ENCODE measurements at places on chromosomes 5 and 9.

- DNase-seq = no peak
Measured at GRCh38 chr5:72235725-72236124, 84.3 kb downstream of the MRPS27 start.

DNA sequence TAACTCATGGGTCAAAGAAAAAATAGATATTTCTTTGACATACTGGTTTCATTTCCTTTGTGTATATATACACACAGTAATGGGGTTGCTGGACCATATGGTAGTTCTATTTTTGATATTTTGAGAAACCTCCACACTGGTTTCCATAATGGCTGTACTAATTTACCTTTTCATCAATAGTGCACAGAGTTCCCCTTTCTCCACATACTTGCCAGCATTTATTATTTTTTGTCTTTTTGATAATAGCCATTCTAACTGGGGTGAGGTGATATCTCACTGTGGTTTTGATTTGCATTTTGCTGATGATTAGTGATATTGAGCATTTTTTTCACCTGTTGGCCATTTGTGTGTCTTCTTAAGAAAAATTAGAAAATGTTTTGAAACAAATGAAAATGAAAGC is 78.4 kb upstream of the CKMT2 start:
- DNase-seq = no peak

GRCh38 chr5:160773646-160774410 is 78.2 kb downstream of the ATP10B start:
- no peak for DNase-seq

- no peak for DNase-seq
Measured at GRCh38 chr9:136187683-136188586, 17.0 kb downstream of the LHX3 start.

DNA sequence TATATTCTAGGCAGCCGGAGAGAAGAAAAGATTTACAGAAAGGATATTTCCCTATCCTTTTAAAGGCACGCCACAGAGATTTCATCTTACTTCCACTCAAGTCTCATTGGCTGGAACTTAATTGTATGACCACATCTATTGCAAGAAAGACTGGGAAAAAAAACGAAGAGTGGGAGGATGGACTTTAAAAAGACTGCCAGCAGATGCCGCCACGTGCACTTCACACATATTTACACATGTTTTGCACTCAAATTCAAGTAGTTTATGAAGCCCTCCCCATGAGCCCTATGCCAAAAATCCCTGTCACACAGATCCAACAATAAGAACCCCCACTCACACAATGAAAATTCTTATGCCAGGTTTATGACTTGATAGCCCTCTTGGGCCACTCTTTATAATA is 138.5 kb upstream of the TYRP1 start:
- peak; percentile 28 for DNase-seq

GRCh38 chr9:131678499-131679111 is 61.3 kb downstream of the RAPGEF1 start:
- no peak for DNase-seq

DNA sequence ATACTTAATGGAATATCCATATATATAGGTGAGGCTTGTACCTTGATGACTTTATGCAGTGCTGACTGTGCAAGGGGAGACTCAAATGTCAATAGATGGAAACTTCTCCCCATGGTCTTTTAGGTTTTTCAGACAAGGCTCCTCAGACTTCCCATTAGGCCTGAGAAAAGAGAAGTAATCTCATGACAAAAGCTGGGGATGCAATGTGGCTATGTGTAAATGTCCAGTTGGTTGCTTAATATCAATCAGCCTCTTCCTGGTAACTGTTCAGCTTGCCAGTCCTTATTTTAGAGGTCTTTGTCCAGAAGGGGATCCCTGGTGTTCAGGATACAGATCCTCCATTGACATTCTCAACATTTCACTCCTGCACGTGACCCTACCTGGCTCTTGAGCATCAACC is 621.1 kb upstream of the CDH18 start:
- DNase-seq = no peak

- no peak for DNase-seq
Measured at GRCh38 chr9:86975036-86975435, 27.7 kb upstream of the GAS1 start.

DNA sequence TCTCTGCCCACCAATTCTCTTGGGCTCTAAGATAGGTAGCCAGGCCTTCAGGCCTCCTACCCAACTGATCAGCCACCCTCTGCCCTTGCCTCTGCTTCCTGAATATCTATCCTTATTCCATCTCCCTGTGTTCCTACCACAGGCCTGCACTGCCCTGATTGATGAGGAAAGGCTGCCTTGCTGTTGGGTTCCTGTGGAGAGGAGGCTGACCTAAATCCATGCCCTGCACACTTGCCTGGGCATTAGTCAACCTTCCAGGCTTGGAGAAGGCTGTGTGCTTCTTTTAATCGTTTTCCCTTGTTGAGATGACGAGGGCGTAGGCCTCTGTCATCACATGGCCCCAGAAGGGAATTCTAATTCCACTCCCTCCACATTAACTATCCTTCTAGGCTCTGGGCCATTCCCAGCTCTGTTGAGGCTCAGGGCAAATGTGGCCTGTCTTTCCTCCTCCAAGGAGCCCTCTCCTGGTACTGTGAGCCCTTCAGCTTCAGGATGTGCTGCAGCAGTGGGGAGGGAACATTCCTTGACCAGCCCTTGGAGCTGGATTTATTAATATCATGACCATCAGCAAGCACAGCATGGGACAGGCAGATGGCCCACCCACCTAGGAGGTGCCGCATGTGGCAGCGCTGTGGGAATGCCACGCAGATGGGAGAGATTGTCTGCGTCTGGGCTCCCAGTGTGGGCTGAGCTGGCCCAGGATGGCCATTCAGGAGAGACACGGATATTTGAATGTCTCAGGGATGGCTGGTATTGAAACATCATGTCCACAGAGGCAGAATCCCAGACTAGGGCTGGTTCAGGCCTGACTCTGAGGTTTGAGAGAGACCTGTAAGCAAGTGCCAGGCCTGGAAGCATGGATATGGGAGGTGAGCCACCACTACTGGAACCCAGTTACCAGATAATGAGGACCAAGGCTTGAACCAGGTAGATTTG is 40.9 kb downstream of the ANGPTL2 start:
- no peak for DNase-seq

Measured in HT-29 (cell line).